ENCODE measurements at places on chromosomes 13 and 19.
A peak's percentile ranks its signal among the peaks of the same experiment; 100 is the strongest.

DNA sequence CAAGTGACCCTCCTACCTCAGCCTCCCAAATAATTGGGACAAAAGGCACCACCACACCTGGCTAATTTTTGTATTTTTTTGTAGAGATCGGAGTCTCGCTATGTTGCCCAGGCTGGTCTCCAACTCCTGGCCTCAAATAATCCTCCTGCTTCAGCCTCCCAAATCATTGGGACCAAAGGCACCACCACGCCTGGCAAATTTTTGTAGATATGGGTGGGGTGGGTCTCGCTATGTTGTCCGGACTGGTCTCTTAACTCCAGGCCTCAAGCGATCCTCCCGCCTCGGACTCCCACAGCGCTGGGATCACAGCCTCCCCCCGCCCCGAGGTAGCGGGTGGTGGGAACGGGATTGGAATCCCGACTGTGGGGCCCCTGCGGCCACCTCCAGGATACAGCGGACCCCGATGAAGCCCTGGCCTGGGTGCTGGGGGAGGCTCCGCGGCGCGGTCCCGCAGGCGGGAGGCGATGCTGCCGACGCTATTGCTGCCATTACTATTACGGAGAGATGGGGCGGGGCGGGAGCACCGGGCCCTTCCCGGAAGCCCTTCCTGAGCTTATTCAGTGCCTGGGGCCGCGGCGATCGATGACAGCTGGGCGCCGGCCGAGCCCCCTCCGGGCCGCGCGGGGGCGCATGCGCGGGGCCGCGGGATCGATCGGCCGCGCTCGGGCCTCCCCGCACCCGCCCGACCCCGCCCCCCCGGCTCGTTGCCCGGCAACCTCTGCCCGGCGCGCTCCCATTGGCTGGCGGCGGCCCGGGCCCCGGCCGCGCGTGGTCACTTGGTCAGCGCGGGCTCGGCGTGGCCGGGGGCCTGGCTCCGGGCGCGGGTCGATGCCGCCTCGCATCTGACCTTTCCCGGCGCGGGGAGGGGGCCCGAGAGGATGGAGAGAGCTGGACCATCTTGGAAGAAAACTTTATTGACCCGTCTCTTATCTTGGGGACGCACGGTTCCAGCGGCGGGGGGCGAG is 27.9 kb upstream of the ONECUT3 start:
- peak; percentile 12 for DNase-seq

DNA sequence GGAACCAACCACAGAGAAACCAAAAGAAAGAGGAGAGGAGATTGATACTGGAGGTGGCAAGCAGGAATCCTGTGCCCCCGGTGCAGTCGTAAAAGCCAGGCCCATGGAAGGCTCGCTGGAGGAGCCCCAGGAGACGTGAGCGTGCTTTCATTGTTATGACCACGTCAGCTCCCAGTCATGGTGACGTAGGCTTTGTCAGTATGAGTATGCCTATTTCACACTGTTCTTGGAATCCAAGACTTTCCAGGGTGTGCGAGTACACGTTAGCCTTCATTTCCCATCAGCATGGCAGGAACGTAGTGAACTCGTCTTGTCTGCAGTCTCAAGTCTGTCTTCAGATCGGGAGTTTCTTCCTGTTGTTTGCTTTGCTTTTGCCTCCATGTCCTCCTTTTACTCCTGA is 15.4 kb upstream of the CHAMP1 start:
- no peak for DNase-seq

GRCh38 chr13:98576963-98577835 is at the start of gene STK24:
STK24 (minus strand) TSS chr13:98577107; CDS start chr13:98576786, 321 bp downstream.
- peak; percentile 38 for DNase-seq

- DNase-seq = no peak
These were observed 218.1 kb downstream of the SLITRK5 start for GRCh38 chr13:87889254-87889653.

- peak; percentile 78 for DNase-seq
These were observed 499 bp downstream of the LSM7 start for GRCh38 chr19:2327773-2328400.

- DNase-seq = no peak
These were observed 882.6 kb upstream of the SLITRK5 start for GRCh38 chr13:86788616-86789015.

- DNase-seq = no peak
These were observed 19.1 kb downstream of the TEX29 start for GRCh38 chr13:111339366-111340143.

DNA sequence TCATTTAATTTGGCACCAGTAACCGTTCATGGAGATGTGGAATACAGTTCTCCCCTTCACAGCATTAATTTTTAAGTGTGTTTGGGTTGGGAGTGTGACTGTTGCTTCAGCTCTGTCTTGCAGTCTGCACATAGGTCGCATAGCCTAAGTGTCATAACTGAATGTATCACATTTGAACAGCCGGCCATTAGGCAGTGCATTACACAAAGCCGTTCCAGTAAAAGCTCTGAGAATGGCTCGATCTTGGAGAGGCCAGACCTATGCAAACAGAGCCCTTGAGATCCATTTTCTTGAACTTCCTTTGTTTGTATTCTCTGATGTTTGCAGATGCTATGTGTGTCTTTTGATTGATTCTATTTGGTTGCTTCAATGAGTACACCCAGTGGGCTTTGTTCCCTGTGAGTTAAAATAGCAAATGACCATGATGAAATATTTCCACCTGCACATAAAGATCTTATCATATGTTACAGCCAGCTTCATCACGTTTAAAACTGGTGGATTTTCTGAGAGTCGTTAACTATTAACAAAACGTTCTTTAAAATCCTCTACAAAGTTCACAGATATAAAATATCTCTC is 1104.9 kb upstream of the SLC10A2 start:
- DNase-seq = no peak

- DNase-seq = no peak
These were observed 59.8 kb downstream of the TRPM4 start for GRCh38 chr19:49217382-49217781.

GRCh38 chr13:43127103-43127798 is 103.9 kb downstream of the DNAJC15 start:
- no peak for DNase-seq

DNA sequence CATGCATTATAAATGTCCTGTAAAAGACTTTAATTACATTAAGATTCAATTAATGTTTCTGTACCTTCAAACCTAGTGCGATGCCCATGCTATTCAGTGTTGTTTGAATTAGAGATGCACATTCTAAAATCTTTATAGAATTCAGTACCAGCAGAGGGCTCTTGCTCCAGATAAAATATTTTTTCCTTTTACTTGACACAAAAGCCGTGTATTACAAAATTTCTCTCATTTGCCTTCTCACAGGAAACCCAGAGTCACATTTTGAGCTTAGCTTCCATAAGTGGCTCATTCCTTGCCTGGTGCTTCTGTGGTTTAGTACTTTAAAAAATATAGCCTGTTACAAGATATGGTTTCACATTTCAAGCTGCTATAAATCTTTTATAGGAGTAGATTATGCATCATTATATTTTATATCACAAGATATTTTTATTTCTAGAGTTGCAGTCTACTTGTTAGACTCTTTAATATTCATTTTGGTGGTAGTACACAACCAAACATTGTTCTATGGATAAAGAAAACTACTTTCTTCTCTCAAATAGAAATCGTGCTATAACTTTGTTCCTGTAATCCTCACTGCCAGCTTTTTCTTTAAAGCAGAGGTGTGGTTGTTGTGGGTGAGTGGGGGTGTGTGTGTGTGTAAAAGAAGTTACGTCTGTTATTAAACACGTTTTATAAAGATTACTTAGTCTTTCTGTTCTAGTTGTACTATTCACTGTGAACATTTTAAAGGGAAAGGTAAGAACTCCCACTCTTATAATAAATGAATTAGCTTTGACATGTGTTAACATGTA is 101.4 kb downstream of the RNF17 start:
- no peak for DNase-seq

GRCh38 chr13:28356561-28357021 is 138.3 kb downstream of the FLT1 start:
- DNase-seq = no peak

DNA sequence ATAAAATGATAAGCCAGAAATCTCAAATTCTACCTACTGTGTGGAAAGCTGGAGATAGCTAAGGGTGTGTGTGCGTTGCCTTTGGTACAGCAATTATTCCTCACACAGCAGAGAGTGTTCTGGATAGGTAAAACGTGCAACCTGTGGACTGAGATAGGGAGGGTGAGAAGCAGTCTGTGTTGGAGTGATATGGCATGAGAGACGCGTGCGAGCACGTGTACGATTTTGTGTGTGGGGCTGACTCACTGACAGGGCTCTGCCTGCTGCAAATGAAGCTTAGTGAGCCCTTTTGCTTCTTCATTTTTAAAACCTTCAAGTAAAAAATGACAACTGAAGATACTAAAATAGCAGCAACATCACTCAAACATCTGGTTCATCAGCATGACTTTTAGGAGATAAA is 35.7 kb upstream of the SLC10A2 start:
- DNase-seq = no peak

DNA sequence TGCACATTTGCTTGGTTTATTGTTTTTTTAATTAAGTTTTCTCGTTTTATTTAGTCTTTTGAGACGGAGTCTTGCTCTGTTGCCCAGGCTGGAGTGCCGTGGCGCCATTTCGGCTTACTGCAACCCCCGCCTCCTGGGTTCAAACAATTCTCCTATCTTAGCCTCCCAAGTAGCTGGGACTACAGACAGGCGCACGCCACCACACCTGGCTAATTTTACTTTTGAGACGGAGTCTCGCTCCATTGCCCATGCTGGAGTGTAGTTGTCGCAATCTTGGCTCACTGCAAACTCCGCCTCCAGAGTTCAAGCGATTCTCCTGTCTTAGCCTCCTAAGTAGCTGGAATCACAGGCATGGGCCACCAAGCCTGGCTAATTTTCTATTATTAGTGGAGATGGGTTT is 1.3 kb downstream of the RPS9 start:
- DNase-seq = no peak

DNA sequence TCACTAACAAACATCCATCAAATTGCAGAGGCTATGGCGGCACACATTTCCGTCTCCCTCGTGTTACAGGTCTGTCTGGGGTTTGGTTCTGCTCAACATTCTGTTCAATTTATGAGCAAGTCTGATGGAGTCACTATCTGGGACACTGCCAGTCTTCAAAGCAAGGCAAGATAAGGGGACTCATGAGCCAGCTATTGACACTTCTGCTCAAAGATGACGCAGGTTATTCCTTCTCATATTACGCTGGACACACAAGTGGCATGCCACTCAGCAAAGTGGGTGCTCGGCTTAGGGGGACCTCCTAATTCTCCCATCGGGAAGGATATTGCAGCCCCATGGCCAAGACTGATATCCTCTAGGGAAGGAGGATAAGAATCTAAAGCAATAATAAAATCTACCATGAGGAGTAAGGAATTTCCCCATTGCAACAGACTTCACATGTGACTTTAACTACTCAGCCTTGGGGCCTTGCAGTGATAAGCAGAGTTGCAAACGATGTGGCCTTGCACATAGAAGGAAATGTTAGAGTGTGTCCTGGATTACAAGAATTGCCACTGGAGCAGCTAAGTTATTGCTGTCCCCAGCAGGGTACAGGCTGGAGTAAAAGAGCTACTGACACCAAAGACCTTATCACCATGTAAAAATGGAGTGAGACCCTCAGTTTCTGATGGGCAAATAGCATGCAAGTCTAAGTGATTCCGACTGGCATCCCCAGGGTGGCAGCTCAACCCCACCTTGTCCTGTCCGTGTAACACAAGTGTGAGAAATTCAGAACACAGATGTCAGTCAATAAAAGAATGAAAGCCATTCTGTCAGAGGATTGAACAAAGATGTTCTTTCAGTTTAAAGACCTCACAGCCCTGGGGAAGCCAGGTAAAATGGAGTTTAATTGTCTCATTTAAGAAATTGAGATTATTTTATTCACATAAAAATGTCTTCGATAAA is 306.1 kb downstream of the IRS2 start:
- no peak for DNase-seq

GRCh38 chr19:20928371-20928770 is 5.3 kb downstream of the ZNF85 start:
- no peak for DNase-seq

Data from CD4-positive, alpha-beta T cell (primary cell).